Activated CD8-positive, alpha-beta memory T cell treated with anti-CD3 and anti-CD28 coated beads, Interleukin-2, amount 50 U/mL, for 4 hours (primary cell): ENCODE measurements at places on chromosomes 12 and 14.
A peak's percentile ranks its signal among the peaks of the same experiment; 100 is the strongest.

DNA sequence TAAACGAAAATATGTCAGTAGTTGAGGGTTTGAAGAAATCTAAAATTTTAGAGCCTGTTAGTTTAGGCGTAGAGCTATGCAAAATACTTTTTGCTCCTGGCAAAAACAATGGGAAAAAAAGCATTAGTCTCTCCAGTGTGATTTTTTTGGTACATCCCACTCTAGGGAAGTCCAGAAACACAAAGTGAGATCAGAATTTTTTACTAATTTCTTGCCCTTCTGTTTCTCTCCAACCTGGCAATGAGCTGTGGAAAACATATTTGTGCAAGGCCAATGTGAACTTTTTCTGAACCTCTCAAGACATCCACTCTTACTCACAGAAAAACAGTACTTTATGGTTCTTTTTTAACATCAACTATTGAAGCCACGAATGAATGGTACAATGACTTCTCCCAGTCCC, 56.9 kb upstream of the DCN start:
- no peak for DNase-seq

DNA sequence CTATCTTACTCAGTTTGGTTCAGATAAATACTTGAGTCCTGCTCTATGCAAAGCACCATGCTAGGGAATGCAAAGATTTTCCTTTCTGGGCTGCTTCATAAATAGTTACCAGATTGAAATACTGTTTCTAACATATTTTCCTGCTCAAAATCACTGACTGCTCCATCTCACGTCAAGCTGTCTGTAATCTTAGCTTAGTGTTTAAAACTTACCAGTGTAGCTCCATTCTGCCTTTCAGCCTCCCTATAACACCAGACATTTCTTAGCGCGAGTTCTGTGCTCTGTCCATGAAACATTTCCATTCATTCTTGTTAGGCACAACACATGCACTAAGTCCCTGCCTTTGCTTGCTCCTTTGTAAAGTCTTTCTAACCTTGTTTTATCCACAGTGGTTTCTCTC, 129.4 kb downstream of the NPAS3 start:
- DNase-seq, result no peak

- DNase-seq, result no peak
These were observed 849 bp downstream of the KRT5 start for GRCh38 chr12:52519387-52519703.

- DNase-seq, result no peak
These were observed 62.8 kb upstream of the NAV3 start for GRCh38 chr12:77767756-77768343.

DNA sequence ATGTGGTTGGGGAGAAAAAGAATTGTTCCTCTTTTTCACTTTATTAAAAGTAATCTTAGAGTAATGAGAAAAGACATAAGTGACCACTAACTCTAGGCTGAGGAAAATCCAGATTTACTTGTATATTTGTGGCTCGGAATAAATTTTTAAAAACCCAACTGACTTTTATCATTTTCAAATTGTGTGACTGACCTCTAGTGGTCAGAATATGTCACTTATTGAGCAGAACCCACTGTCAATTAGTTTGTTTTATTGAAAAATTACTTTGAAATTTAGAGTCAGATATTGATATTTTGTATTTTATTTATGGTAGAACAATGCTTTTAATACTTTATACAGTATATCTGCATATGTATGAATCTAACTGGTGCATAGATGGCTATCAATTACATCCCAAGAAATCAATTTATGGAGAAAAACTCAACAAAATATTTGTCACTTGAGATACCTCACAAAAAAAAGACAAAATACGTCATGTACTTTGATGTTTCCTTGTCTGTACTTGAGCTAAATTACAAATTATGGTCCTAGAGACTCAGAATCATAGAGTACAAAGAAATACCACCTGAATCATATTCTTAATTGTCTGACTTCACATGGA, 229.4 kb downstream of the CNTN1 start:
- DNase-seq, result no peak

- DNase-seq, result no peak
These were observed 3.4 kb downstream of the RTL1 start for GRCh38 chr14:100899884-100900771.

GRCh38 chr14:46651526-46652144, at the start of gene RPL10L:
Gene RPL10L (minus strand): TSS chr14:46651781. CDS start chr14:46651736, 45 bp downstream.
- no peak for DNase-seq

- DNase-seq, result no peak
These were observed 65.1 kb upstream of the DUSP6 start for GRCh38 chr12:89417246-89417977.

DNA sequence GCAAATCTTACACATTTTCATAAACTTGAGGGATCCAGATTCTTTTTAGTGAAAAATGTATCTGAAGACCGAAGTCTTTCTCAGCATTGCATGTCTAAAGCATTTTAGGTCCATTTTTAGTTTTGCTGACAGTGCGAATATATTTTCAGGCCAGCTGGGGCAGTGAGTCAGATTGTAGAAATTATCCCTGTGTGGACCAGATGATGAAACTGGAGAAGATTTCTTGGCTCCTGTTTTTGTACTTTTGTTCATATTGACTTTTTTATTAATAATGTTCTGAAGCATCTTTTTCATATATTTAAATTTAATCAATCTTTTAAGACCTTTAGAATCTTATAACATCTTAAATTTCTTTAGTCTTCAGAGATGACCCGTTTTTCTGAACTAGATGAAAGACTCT, 173.1 kb downstream of the FLRT2 start:
- no peak for DNase-seq

DNA sequence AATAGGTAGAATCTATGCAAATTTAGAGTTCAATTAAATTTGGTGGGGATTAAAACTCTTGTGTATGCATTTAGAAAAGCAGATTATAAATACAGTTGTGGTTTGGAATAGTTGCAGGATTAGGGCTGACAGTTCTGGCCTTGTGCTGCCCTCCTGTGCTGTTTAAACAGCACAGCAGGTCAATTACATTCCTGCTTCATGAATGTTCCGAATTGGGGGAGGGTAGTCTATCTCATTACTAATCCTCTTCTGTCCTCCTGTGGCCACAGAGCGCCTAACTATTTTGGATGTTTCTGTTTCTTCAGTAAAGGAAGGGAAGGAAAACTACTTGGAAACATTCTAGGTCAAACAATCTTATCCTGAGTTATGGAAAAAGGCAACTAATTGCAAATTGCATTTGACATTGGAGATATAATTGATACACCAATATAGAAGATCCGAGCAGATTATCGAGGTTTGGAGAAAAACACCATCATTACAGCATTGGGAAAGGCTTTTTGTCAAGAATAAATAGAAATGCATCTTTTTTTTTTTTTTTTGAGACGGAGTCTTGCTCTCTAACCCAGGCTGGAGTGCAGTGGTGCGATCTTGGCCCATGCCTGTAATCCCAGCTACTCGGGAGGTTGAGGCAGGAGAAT, 8.7 kb upstream of the GPR19 start:
- no peak for DNase-seq

- no peak for DNase-seq
These were observed 48.3 kb downstream of the STXBP6 start for GRCh38 chr14:25001601-25002000.

DNA sequence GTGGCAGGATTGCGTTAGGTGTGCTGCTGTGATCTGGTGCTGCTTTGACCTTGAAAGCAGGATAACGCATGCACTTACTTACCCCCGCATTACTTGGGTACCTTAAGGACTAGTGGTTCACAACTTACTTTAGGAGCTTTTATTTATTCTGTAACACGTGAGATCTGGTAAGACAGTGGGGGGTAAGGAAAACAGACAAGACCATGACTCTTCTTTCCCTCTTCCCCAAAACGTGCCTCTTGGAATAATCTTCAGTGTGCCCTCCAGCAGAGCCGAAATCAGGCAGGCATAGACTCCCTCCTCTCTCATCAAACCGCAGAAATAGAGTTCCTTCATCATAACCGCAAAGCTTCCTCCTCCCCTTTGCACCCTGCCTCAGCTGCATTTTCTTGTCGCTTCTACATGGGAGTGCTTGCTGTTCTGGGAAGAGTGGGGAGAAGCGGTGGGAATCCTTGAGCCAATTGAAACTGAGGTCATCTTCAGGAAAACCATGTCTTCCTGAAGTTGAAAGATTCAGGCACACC, 43.4 kb downstream of the RAD52 start:
- DNase-seq, result no peak

- DNase-seq, result no peak
These were observed 486.2 kb downstream of the DIO2 start for GRCh38 chr14:79724934-79725717.

GRCh38 chr12:3222979-3223378, 145.8 kb downstream of the TSPAN9 start:
- DNase-seq, result no peak

GRCh38 chr12:65823513-65824375, 539 bp upstream of the HMGA2 start:
- no peak for DNase-seq

GRCh38 chr12:122089077-122089476, 10.5 kb downstream of the MLXIP start:
- no peak for DNase-seq

DNA sequence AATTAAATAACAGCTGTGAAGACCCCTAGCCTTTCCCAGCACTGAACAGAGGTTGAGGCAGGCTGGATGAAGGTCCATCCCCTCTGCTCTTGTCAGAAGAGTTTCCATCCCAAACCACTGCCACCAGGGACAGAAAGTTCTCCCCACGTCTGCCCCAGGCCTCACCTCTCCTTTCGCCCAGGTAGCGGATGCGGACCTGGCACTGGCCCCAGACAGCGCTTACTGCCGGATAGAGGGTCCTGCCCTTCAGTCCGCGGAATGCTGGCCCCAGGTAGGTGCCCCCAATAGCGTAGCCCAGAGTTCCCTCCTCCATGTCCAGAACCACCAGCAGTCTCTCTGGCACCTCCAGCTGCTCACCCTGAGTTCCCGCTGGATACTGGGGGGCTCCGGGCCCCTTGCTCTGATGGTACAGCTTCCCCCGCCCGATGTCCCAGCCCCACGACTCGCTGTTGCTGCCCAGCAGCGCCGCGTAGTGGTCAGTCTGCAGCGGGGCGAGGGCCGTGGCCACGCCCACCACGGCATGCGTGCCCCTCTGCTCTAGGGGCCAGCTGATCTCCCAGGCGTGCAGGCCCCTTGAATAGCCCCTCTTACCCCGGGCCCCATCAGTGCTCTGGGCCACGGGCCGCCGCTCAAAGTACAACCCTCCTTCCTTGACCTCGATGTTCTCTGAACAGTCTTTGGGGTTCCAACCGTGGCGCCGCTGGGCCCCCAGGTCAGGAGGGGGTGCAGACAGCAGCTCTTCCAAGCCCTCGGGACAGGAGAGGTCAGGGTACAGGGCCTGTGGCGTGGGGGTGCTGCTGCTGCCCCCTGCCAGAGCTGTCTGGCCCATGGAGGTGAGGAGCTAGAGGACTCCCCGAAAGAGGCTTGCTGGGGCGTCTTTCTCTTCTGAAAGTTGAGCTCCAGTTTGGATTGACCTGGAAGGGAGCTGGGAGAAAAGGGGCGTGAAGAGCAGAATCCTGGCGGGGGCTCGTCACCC, 742 bp downstream of the SPSB2 start:
- DNase-seq, result peak; percentile 87

- no peak for DNase-seq
These were observed 117.3 kb downstream of the MED13L start for GRCh38 chr12:116160231-116160630.

- no peak for DNase-seq
These were observed 3.3 kb upstream of the IAPP start for GRCh38 chr12:21369141-21369980.

GRCh38 chr12:132162508-132163031, 18.3 kb downstream of the NOC4L start:
- DNase-seq, result no peak

DNA sequence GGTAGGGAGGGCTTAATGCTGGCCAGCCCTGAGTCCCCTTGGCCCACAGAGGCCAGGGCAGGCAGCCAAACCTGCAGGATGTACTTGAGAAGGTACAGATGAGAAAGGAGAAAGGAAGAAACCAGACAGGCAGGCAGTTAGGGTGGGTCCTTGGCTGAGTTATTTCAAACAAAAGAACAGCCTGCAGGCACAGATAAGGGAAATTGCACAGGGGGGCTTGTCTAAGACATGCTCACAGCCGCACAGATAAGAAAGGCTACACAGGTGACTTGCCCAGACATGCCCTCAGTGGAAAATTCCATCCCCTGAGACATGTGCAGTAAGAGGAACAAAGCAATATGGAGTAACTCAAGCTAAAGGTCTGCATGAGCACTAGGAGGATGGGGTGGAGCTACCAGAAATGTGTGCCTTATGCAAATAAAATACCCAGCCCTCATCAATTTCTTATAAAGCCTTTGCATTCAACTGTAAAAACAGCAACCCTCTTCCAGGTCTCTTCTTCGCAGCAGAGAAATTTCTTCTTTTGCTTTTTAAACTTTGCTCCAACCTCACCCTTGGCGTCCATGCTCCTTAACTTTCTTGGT, 158.2 kb upstream of the RGS6 start:
- no peak for DNase-seq

GRCh38 chr12:11891754-11892386, 178.9 kb upstream of the BCL2L14 start:
- no peak for DNase-seq

DNA sequence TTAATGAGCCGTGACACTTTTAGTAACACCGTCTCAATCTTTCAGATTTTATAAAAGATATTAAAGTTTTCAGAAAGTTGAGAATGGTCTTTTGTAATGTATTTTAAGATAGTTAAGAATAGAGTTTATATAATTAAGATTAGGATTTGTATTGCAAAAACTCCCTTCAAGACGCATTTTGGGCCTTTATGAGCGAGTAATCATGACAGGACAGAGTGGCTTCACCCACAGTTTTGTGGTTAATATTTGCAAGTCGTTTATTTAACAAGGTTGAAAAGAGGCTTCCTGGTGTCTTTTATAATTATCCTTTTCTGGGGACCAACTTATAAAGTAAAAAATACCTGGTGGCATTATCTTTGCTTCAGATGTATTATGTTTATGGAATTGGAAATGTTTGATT, 44.0 kb downstream of the TRAF3 start:
- DNase-seq, result no peak

GRCh38 chr14:101473795-101474562, 87.3 kb upstream of the DIO3 start:
- no peak for DNase-seq

GRCh38 chr14:89371585-89372511, 45.2 kb downstream of the FOXN3 start:
- DNase-seq, result no peak

GRCh38 chr14:23539248-23540140, 12.1 kb downstream of the ZFHX2 start:
- no peak for DNase-seq

- no peak for DNase-seq
These were observed 397.9 kb upstream of the ATP2B1 start for GRCh38 chr12:90106568-90106967.

- no peak for DNase-seq
These were observed 478.9 kb downstream of the BCAT1 start for GRCh38 chr12:24470050-24470449.

- DNase-seq, result no peak
These were observed 61.7 kb upstream of the USP44 start for GRCh38 chr12:95613021-95613420.

GRCh38 chr14:70602254-70602653, 1.8 kb upstream of the MED6 start:
- no peak for DNase-seq

DNA sequence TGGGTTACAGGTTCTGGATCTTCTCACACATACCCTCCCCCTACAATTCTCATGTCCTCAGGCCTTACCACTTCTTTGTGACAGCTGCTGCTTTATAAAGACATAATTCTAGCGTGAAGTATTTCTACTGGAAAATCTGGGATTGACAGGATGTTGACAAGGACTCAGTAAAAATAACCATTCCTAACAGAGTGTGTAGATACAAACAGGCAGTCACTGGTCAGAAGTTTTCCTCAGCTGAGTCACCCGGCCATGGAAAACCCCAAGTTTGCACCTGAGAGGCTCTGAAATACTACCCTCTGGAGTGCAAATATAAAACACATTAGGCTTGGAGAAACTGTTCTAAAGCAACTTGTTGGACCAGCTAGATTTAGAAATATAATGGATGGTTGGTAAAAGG, 54.4 kb downstream of the SPPL3 start:
- no peak for DNase-seq
